Erythroblast (primary cell): ENCODE measurements at places on chromosomes 6 and 20.

- DNase-seq: peak; percentile 20
Observed at GRCh38 chr20:2210646-2211552, 84.9 kb upstream of the TGM3 start.

- DNase-seq: no peak
Observed at GRCh38 chr6:43931201-43931600, 161.2 kb downstream of the VEGFA start.

GRCh38 chr6:118580585-118581419 lies 32.7 kb downstream of the PLN start:
- DNase-seq: peak; percentile 67

DNA sequence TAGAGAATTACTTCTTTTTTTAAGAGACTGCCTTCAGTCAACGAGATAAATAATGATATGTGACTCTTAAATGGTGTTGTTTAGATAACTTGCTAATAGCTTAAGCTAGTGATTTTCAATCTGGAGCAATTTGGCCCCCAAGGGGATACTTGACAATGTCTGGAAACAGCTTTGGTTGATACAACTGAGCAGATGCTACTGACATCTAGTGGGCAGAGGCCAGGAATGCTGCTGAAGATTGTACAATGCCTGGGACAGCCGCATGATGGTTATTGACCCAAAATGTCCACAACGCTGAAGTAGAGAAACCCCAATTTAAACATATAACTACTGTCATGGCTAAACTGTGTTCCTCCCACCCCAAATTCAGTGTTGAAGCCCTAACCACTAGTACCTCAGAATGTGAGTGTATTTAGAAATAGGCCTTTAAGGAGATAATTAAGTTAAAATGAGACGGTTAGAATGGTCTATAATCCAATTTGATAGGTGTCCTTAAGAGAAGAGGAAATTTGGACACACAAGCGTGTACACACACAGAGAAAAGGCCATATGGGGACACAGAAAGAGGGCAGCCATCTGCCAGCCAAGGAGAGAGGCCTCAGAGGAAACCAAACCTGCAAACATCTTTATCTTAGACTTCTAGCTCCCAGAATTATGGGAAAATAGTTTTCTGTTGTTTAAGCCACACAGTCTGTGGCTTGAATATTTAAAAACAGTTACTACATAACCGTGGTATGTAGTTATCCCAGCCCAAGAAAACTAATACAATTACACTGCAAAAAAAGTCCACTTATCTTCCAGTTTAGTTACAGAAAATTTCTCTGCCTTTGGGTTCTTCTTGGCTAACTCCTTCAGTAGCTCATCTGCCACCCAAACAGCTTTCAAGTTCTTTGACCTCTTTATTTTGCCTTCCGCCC lies 22.2 kb downstream of the RWDD2A start:
- peak; percentile 69 for DNase-seq

GRCh38 chr20:37790900-37791299 lies 97.1 kb downstream of the CTNNBL1 start:
- DNase-seq: no peak

DNA sequence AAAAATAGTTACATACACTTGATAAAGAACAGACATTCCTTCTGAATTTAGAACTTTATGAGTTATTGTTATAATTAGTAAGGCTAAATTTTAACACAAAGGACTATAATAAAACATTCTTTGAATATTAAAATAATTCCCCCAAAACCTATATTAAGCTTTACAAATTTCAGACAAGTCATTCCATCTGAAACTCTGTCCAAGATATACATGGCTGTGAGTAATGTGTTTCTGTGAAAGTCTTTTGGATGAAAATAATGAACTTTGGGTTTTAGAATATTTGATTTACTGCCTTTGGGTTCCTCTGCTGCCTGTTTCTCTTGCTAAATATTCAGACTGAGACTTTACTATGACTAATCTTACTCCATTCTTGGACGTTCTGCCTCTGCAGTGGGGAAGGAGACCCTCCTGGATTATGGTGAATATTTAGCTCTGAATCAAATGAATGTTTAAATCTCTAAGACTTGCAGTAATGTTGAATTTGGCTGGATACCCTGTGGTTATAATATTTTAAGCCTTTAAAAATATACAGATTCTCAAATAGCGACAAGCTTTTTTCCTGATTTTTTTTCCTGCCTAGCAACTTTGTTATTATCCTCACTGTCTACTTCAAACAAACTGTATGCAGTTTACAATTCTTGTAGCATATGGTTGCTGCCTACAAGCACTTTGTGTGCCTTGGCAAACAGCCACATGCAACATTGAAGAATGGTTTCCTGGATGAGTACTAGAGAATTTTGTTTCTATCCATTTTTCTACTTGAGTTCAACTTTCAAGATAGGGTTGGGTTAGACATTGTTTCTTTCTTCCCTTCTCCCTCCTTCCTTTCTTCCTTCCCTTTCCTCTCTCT lies 51.4 kb downstream of the TXLNB start:
- DNase-seq: no peak

DNA sequence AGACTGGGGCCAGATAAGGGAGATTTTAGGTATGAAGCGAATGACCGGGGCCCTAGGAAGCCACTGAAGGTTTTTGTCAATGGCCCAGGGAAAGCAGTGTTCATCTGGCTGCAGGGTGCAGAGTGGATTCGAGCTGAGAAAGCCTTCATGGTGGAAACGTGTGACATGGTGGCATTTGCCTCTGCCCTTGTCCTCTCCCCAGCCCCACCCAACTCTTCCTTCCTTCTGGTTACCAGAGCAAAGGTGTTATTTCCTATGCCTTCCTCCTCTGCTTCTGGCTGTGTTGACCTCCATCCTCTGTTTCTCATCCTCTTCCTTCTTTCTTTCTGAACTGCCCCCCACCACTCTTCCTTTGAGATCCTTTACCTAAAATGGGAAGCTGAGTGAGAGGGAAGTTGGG lies 195.1 kb upstream of the SUPT3H start:
- DNase-seq: no peak
